Calu3 (cell line): ENCODE measurements at places on chromosomes 12 and 14.

GRCh38 chr12:113030875-113031525 is 25.5 kb upstream of the DTX1 start:
- peak; percentile 43 for DNase-seq

DNA sequence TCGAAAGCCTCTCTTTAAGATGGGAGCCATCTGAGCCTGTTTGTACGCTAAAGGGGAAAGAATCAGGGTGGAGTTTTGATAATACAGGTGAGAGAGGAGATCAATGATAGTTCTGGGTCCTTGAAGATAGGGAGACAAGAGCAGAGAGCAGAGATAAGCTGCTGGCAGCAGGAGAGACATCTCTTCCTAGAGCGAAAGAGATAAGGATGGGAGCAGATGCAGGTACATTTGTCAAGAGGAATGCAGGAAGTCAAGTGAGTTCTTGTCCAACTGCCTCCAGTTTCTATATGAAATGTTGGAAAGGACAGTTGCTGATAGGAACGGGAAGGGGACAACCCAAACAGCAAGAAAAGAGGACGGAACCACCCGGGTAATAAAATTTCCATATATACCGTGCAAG is 24.7 kb upstream of the HIF1A start:
- DNase-seq = no peak

- no peak for DNase-seq
Measured at GRCh38 chr12:20125276-20125798, 243.0 kb upstream of the PDE3A start.

DNA sequence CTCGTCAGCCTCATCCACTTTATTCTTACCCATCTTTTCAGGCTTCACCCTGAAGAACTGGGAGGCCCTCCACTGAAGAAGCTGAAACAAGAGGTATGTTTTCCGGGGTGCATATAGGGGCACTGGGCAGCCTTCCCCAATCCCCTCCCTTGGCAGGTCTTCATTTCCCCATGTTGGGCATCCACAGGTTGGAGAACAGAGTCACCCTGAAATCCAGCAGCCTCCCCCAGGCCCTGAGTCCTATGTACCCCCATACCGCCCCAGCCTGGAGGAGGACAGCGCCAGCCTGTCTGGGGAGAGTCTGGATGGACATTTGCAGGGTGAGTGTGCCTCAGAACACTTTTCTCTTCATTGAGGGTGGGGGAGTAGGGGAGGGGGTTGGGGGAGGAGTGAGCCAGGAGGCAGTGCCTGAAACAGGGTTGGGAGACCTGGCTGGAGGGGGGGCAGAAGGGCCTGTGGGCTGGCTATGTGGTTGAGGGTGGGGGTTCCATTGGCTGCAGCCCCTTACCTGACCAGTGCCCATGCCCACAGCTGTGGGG is 4.0 kb downstream of the NAB2 start:
- no peak for DNase-seq

DNA sequence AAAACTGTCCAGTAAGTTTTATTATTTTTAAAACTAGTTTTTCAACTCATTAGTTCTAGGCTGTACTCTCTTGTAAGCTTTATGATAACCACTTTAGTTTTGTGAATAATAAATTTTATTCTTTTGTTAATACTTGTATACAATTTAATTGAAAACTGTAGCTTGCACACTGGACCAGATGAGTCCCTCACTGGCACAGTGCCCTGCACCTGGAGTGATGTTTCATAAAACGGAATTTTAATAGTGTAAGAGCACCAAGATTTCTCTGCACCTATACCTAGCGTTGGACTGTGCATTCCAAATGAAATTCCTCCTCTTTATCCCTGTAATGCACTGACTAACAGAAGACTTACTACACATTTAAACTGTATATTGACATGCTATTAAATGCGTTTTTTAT is 80.8 kb downstream of the PRIMA1 start:
- no peak for DNase-seq
